ENCODE measurements at places on chromosomes 16 and 17.

- no peak for DNase-seq
These were observed 83.3 kb downstream of the NOG start for GRCh38 chr17:56676810-56677209.

DNA sequence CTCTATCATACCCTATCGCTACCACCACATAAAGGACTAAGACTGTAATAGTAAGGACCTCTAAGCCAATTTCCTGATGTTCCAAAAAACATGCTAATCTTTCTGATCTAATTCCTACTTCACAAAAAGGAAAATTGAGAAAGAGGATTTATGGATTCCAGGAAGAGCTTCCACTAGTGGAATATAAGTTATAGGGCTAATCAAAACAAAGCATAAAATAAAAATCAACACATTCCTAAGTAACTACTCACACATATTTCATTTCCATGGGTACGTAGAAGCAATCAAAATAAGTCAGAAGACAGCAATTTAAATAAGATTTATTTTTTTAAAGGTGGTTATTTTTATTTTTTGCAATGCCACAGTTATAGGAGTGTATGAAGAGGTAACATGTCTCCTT lies 12.4 kb downstream of the CCDC43 start:
- no peak for DNase-seq

DNA sequence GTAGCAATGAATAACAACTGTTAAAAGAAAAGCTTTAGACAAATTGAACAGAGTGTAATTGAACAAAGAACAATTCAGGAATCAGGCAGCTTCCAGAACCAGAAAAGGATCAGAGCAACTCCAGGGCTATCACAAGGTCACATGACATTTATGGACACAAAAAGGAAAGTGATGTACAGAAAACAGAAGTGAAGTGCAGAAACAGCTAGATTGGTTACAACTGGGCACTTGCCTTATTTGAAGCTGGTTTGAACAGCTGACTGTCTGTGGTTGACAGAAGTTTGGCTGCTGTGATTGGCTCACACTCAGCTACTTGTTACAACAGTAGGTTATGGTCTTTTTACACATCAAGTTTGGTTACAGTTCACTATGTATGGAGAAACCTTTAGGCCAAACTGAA lies 14.8 kb downstream of the EFCAB5 start:
- DNase-seq = no peak

DNA sequence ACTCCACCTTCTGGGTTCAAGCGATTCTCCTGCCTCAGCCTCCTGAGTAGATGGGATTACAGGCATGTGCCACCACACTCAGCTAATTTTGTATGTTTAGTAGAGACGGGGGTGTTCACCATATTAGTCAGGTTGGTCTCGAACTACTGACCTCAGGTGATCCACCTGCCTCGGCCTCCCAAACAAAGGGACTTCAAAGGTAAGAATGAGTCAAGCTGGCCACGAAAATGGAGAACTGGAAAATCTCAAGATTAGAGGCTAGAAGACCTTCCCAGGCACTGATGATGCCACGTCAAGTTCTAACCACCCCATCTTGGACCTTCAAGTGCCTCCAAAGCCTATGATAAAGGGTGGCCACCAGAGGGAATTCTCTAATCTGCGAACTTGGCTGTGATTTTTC lies 1.3 kb upstream of the CCL15 start:
- no peak for DNase-seq

DNA sequence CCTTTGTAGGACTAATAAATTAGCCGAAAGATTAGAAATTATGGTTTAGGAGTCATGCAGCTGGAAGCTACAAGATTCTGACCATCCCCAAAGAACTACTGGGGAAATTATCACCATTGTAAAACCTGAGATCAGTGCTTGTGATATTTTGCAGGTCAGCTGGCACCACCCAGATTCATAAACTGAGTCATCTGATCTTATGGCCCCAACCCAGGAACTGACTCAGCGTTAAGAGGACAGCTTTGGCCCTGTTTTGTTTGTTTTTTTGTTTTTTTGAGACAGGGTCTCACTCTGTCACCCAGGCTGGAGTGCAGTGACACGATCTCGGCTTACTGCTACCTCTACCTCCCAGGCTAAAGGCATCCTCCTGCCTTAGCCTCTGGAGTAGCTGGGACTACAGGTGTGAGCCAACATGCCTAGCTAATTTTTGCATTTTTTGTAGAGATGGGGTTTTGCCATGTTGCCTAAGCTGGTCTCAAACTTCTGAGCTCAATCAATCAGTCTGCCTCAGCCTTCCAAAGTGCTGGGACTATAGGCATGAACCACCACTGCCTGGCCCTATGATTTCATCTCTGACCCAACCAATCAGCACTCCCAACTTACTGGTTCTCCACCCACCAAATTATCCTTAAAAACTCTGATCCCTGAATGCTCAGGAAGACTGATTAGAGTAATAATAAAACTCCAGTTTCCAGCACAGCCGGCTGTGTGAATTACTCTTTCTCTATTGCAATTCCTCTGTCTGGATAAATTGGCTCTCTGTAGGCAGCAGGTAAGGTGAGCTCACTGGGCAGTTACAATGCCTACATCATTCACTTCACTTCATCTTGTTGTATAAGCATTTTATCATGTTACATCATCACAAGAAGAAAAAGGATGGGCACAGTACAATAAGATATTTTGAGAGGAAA lies 79.4 kb upstream of the KSR1 start:
- DNase-seq = no peak

DNA sequence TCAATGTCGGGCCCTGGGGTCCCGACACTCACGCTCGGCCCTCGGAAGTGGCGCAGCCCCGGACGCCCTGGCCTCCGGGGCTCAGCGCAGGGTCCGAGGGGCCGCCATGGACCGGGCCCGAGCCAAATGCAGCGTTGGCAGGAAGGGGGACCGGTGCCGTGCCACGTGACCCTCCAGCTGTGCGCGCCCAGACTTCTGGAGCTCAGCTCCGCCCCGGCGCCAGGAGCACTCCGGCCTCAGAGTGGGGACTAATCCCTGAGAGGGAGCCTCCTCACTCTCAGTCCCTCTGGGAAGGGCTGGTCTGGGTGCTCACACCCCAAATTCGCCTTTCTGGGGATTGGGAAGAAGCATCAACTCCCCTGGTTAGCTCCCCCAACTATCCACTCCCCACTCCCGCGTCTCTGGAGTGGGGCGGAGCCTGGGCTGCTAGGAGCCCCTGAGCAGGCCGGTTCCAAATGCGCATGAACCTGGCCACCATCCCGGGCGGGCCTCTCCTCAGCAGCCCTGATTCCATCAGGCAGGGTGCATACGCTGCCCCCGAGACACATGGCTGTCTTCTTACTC lies at the start of gene B3GNT9:
Gene B3GNT9, minus strand, starts transcription at position 166 of the 564 bp plus-strand sequence. CDS start 513 bp downstream, outside the sequence.
- DNase-seq = no peak

- DNase-seq = no peak
These were observed 125.0 kb downstream of the HS3ST3A1 start for GRCh38 chr17:13476720-13477119.

DNA sequence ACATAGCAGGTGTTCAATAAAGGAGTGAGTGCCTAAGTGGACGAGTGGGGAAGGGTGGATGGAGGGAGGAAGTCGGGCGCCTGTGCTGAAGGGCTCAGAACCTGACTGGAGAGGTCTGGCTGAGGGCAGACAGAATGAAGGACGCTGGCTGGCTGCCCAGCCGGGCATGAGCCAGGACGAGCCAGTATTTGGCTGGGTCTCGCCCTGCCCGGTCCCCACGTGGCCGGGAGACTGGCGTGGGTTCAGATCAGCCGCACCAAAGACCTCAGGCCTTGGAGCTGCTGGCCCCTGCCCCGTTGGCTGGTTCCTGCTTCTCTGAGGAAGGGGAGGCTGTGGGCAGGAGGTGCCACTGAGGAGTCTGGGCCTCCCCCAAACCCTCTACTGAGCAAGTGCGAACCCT lies 79.8 kb downstream of the ENGASE start:
- DNase-seq = no peak

DNA sequence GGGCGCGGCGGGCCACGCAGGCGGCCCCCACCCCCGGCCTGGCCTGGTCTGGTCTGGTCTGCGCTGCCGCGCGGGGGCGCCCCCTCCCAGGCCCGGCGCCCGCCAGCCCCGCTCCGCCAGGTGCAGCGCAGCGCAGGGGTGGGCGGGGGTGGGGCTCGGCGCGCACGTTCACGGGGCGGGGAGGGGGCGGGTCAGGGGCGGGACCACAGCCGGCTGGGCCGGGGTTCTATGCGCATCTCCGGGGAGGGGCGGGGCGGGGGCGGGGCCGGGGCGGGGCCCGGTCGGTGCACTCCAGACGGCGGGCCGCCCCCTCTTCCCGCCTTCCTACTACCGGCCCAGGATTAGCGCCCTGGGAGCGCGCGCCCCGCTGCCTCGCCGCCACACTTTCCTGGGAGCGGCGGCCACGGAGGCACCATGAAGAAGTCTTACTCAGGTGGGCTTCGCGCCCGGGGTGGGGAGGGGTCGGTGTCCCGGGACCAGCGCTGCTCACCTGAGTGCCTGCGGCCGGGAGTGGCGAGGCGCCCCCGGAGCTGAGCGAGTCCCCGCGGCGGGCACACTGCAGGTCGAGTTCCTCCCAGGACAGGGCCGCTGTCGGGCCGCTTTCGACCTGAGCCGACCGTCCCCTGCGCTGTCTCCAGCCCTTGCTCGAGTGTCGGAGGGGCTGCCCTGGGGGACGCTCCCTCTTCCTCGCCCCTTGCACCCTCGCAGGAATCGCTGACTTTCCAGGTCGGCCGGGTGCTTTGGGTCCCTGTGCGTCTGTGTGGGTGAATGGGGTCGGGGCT lies 140.5 kb downstream of the SEC14L1 start:
- peak; percentile 78 for DNase-seq

GRCh38 chr17:68776451-68776850 lies 175.3 kb upstream of the FAM20A start:
- no peak for DNase-seq

DNA sequence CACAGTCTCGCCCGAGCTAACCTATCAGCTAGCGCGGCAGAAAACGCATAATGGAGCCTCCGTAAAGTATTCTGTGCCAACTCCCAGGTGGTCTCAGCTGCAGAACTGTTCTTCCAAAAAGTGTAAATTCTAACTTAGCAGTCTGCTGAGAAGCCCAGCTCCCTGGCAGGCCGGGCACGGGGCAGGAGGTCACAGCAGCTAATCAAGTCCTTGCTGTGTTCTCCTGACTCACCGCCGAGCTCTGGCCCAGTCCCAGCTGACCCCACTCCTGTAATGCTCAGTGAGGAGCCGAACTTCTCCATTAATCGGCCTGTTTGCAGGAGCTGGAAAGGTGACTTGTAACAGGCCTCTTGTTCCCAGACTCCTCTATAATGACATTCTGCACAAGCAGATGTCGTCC lies 193.3 kb downstream of the IRX3 start:
- DNase-seq = no peak

- DNase-seq = no peak
These were observed 6.6 kb downstream of the VASN start for GRCh38 chr16:4378161-4378666.

DNA sequence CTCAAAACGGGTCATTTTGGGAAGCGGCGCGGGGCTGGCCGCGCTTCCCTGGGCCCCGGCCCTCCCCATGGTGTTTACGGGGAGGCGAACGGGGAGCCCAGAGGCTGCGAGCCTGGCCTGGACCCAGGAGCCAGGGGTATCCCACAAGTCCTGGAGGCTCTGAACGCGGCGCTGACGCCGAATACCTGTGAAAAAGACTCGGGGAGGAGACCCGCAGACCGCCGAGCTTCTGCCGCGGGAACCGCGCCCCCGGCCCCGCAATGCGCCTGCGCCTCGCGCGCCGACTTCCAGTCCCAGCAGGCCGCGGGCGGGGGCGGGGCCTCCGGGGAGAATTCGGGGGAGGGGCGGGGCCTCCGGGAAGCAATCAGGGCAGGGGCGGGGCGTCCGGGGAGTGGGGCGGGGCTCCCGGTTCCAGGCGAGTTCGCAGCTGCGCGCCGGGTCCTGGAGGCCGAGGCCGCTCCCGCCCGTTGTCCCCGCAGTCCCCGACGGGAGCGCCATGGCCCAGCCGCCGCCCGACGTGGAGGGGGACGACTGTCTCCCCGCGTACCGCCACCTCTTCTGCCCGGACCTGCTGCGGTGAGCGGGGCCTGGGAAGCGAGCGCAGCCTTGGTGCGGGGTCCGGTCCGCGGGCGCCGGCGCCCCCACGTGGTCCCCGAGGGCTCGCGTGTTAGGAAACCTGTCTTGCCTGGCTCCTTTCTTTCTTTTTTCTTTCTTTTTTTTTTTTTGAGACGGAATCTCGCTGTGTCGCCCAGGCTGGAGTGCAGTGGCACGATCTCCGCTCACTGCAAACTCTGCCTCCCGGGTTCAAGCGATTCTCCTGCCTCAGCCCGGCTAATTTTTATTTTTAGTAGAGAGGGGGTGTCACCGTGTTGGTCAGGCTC lies at the start of gene DECR2:
Gene DECR2, plus strand, starts transcription at position 418 of the 881 bp plus-strand sequence. Its CDS starts 79 bp downstream, at position 497.
- DNase-seq = peak; percentile 92

GRCh38 chr16:29973384-29974246 lies at the start of gene TAOK2:
TSS of gene TAOK2 (plus strand) at chr16:29973868. CDS start at chr16:29977773, 3,905 bp downstream.
- DNase-seq = peak; percentile 98

DNA sequence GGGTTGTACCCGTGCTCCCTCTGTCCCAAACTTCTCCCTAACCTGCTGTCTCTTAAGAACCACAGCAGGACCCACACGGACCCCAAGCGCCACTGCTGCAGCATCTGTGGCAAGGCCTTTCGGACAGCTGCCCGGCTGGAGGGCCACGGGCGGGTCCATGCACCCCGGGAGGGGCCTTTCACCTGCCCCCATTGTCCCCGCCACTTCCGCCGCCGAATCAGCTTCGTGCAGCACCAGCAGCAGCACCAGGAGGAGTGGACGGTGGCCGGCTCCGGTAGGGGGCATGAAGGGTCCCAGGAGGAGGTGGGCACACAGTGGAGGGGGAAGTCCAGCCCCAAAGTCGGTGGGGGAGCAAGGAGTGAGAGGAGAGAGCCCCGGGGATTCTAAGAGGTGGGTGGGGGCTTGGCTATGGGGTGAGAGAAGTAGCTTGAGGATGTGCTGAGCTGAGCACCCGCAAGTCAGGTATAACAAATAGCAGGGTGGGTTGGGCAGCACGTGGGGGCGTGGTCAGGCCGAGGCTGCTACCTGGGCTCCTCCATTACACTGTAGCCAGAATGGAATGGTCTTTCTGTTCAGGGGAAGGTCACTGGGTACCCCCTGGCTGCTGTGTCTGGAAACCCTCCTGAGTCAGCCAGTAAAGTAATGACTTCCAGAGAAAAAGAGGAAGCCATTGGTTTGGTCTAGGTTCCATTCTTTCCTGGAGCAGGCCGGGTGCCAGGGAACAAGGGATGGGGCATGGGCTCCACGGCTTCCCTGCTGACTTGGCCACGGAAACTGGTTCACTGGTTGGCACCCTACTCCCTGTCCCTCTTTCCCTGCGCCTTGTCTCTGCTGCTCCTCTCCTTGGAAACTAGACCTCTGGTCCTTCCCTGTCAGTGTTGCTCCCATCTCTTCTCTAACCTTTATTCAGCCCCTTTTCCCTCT lies 7.1 kb downstream of the PRSS53 start:
- no peak for DNase-seq

- DNase-seq = no peak
These were observed 8.0 kb downstream of the SECTM1 start for GRCh38 chr17:82325286-82326180.

GRCh38 chr16:8310323-8310722 lies 280.0 kb downstream of the TMEM114 start:
- DNase-seq = no peak

GRCh38 chr16:73033271-73033998 lies 14.5 kb downstream of the ZFHX3 start:
- DNase-seq = no peak

GRCh38 chr17:49519781-49520180 lies 24.7 kb downstream of the NGFR start:
- no peak for DNase-seq
